ENCODE measurements at places on chromosomes 3 and 15.
A peak's percentile ranks its signal among the peaks of the same experiment; 100 is the strongest.

- DNase-seq: no peak
Measured at GRCh38 chr15:87744815-87745214, 511.7 kb downstream of the NTRK3 start.

GRCh38 chr15:57572468-57572867 is 19.2 kb upstream of the MYZAP start:
- DNase-seq: no peak

GRCh38 chr3:30084971-30085403 is 521.4 kb upstream of the TGFBR2 start:
- DNase-seq: no peak

DNA sequence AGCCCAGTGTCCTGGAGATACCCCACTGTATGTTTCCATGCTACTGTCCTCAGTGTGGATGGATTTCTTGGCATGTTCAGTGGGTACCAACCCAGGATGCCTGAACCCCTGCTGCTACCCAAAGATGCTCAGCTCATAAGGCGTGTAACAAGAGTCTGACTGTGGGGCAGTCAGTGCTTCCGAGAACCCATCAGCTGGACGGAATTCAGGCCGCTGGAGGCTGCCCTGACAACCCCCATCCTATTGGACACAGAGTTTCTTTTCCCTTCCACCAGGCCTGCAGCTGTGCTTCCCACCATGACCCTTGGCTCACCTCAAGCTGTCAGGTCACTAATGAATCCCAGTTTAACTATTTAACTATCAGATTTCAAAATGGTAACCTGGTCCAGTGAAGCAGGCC is 224.1 kb upstream of the FEZF2 start:
- no peak for DNase-seq

- peak; percentile 23 for DNase-seq
Measured at GRCh38 chr3:182979674-182980191, 605 bp downstream of the DCUN1D1 start.

DNA sequence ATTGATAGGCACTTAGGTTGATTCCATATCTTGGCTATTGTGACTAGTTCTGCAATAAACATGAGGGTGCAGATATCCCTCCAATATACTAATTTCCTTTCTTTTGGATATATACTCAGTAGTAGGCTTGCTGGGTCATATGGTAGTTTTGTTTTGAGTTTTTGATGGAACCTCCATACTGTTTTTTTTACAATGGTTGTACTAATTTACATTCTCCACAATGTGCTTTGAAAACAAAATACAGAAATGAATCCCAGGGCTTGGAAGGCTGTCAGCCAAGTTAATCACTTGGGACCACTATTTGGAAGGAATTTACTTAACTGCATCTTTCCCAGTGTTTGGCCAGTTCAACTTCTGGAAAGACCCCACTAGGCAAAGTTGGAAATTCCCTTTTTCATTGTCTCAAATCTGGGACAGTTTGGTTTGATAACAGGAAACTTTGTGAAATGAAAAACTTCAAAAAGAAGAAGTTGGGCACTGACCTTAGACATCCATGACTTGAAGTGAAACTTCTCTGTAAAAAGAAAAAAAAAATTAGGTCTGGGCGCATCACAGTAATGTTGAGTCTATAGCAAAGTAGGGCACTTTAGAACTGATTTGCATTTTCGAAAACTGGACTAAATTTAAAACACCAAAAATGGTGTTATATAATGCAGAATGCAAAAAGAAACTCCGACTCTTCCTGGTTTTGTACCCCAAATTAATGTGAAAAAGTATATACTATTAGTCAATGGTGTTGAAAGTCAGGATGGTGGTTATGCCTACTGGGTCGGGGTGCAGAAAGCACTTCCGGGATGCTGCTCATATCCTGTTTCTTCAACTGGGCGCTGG is 6.0 kb downstream of the CTSH start:
- no peak for DNase-seq

GRCh38 chr15:80929225-80929624 is 60.4 kb downstream of the MESD start:
- DNase-seq: peak; percentile 39

DNA sequence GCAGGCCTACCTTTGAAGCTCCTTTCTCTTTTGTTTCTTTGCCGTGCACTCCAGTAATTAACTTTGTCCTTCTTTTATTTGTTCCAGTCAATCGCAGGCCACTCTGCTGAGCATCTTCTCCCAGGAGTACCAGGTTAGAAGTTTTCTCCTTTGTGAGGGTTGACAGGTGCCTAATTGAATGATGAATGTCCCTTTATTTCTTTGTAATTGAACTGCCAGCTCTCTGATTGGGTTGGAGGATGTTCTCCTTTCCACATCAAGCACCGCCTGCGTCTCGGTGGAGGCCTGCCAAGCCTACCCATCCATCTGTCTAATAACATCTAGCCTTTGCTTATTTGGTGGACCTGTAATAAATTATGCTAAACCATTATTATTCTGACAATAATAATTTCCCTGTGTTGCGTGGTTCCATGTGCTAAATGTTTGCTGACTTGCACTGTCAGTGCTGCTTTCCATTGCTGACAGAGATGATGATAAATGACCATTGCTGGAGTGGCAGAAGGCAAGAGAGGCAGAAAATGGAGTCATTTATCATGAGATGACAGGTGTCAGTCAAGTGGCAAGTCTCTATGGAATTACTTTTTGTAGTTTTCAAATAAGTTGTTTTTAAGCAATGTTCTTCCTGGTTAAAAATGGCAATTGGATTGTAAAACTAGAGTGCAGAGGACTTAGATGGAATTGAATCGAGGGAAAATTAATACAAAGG is 64.9 kb downstream of the CDIN1 start:
- DNase-seq: no peak

- DNase-seq: no peak
Measured at GRCh38 chr15:93359425-93360131, 270.6 kb upstream of the RGMA start.

DNA sequence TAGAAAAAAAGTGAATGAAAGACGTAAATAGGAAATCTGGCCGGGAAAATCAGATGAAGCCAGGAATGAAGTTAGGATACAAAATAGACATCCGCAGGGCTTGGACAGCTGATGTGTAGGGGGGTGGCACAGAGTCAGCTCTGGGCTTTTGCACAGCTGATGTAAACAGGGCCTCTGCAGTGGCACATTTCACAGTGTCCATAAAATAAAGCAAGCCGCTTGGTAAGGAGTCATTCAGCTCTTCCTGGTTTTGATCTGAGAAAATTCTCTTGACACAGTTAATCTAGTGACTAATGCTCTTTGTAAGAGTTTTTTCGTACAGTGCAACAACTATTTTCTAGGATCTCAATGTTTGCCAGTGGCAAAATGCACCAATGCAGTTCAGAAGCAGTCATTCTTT is 153.3 kb downstream of the USP13 start:
- DNase-seq: peak; percentile 23

- no peak for DNase-seq
Measured at GRCh38 chr3:187996609-187997008, 157.3 kb upstream of the LPP start.

DNA sequence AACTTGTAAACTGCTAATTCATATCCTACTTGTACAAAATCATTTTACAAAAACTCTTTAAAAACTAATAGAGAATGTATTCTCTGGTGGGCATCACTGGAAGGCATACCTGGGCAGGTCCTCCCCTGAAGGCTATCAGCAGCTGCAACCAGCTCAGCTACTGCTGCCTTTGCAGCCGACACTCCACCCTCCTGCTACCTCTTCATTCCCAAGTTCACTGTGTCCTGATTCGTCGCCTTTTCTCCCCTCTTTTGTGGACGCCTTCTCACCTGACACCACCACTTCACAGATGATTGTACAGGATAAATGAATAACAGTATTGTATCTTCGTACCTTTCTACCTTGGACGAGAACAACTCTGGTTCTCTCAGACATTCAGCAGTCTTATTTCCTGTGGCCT is 28.9 kb downstream of the B4GALT4 start:
- DNase-seq: no peak

- peak; percentile 63 for DNase-seq
Measured at GRCh38 chr15:66946578-66947164, 118.7 kb upstream of the SMAD3 start.

DNA sequence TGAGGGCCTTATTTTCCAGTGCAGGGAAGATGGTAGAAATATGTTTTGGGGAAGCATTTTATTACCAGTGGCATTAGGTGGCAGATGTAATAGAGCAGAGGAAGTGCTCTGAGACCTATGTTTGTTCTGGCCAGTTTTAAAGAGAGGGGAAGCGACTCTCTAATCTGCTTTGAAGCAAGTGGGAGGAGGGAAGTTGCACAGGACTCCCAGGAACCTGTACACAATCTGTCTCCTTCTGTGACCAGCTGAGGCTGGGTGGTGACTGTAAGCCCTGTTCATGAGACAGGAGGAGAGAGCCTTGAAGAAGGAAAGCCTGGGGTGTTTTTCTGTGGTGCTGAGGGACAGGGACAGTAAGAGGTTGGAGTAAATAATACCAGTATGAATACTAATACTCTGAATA is 60.5 kb downstream of the LPP start:
- DNase-seq: peak; percentile 22

DNA sequence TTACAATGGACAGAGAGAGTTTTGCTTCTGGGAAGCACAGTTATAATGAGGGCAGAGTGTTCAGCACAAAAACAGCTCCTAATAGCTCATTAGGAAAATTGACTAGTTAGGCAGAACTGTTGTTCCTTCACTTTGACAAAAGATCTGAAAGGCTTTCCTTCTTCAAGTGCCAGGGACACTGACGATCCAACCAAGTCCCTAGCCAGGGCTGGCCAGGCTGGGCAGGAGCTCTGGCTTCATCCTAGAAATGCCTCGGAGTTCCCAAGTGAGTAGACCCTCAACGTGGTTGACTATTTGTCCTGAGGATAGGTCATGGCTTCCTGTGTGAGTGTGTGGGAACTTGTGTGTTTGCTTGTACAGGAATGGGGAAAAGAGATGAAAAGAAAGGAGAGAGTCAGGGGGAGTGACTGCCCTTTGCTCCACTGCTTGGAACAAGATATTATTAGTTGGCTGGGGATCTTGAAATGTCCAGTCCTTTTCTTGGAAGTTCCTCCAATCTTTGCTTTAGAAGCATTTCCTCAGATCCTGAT is 617.9 kb downstream of the NTRK3 start:
- DNase-seq: no peak

- no peak for DNase-seq
Measured at GRCh38 chr15:68442041-68442440, 10.1 kb upstream of the ITGA11 start.

GRCh38 chr15:96307856-96308394 is 22.6 kb upstream of the NR2F2 start:
- DNase-seq: no peak

DNA sequence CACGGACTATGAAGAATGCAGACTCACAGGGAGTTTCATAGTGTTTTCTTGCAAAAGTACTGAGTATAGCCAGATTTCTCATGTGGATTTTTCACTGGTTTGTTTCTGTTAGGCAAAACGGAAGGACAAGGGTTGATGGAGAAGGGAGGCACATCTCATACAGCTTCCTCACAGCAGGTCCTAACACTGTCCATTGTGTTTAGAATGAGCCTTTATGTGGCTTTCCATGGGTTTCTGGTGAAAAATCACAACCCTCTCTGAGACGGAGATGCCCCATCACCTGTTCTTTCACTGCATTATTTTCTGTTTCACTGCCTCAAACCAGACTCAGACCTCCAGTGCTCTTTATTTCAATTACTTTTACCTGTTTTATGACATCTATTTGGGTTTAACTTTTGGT is 25.0 kb upstream of the LIPC start:
- DNase-seq: no peak

DNA sequence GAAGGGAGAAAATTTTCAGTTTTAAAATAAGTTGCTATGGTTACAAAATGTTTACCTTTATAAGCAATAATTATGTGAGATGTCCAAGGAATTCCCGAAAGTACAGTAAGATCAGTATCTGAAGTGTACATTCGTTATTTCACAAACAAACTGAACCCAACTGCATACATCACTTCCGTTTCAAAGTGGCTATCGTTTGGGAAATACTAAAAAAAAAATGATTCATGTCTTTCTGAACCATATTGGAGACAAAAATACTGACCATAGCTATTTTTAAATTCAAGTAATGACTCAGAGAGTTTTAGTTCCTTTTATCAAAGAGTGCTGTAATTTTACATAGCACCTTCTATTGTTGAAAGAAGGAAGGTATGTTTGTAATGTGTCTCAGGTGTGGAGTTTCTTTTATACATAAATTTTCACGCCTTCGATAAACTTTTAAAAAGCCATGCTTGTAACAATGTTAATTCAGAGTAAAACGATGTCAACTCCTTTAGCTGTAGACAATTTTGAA is 8.0 kb upstream of the ANKRD28 start:
- DNase-seq: peak; percentile 90

DNA sequence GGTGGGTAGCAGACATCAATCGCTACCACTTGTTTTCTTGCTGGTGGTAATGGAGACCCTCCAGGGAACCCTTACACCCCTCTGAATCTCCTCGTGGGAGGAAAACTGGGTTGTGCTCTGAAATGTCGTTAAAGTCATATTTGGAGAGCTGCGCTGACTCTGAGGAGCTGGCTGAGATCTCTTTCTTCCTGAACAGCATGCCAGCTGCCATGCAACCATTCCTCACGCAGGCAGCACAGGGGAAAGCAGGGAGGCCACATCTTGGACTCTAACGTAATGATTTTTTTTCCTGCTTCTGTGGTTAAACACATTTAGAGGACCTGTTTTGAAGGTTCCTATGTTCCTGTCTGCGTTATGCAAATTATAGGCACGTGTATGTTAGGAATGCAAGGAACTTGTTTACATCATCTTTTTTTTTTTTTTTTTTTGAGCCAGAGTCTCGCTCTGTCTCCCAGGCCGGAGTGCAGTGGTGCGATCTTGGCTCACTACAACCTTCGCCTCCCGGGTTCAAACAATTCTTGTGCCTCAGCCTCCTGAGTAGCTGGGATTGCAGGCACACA is 156.7 kb downstream of the TJP1 start:
- DNase-seq: no peak

- DNase-seq: peak; percentile 71
Measured at GRCh38 chr15:40763801-40764628, at the start of gene GCHFR. Gene GCHFR, plus strand, starts transcription at chr15:40764068. Its CDS starts 113 bp downstream, at chr15:40764181.

DNA sequence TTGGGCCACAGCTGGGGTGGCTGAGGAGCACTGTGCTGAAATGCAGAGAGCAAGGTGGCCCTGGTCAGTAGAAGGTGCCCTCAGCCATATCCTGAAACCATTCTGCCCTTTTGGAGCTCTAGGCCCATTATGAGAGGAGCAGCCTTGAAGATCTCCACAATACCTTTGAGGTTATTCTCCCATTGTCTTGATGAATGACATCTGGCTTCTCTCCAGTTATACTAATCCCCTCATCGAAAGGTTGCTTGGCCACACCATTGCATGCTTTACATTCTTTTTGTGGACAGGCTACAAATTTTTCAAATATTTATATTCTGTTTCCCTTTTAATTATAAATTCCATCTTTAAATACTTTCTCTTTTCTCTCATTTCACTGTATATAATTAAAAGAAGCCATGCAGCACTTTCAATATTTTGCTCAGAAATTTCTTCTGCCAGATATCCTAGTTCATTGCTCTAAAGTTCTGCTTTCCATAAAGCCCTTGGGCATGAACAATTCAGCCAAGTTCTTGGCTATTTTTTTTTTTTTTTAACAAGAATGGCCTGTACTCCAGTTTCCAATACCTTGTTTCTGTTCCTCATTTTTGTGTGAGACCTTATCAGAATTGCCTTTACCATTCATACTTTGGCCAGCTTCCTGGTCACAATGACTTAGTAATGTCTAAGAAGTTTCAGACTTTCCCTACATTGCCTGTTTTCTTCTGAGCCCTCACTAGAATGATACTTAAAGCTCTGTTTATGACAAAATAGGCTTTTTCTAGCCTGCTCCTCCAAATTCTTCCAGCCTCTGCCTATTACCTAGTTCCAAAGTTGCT is 138.9 kb upstream of the SGO1 start:
- DNase-seq: no peak

Data from iris pigment epithelial cell (primary cell).